ENCODE measurements at places on chromosomes 2 and 18.

DNA sequence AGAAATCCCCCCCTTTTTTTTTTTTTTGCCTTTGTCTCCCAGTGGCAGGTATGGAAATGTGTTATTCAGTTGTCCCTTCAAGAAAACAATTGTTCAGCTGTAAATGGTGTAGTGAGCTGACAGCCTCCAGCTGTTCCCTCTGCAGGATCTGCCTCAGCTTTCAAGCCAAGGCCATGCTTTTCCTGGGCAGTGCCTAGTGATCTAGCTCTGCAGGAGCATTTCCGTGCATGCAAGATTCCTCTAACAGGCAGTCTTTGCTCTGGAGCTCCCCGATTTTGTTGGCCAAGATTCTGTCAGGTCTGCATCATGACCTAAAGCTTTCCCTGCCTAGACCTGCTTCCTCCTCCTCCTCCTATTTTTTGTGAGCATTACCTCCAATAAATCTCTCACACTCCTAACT lies 300.7 kb upstream of the UBE2E3 start:
- no peak for DNase-seq

GRCh38 chr2:67802291-67802690 lies 260.5 kb downstream of the C1D start:
- DNase-seq = no peak

GRCh38 chr2:18566145-18566769 lies 5.8 kb upstream of the RDH14 start:
- no peak for DNase-seq

- no peak for DNase-seq
Measured at GRCh38 chr2:96259497-96259921, 6.3 kb downstream of the TMEM127 start.

DNA sequence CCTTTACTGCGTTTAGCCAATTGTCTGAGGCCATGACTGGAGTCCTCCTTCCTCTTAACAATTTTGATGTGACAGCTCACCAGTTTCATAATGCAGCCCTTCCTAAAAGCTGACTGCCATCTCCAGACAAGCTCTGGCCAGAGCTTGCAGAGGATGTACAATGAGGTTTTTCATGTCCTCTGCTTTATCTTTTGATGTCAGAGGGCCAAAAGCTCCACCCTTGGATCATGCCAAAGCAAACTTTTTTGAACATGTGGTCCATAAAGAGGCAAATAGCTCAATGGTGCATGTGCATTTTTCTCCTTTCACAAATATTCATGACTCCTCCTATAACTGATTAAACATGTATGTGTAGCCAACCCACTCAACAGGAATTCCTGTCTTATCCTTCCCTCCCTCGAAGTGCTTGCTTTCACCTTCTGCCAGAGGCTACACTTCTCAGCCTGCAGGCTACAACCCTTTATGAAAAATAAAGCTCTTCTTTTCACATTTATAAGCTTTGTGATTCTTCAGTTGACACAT lies 266.2 kb downstream of the FBXO15 start:
- DNase-seq = no peak

GRCh38 chr2:96167407-96168013 lies 22.3 kb upstream of the DUSP2 start:
- no peak for DNase-seq

DNA sequence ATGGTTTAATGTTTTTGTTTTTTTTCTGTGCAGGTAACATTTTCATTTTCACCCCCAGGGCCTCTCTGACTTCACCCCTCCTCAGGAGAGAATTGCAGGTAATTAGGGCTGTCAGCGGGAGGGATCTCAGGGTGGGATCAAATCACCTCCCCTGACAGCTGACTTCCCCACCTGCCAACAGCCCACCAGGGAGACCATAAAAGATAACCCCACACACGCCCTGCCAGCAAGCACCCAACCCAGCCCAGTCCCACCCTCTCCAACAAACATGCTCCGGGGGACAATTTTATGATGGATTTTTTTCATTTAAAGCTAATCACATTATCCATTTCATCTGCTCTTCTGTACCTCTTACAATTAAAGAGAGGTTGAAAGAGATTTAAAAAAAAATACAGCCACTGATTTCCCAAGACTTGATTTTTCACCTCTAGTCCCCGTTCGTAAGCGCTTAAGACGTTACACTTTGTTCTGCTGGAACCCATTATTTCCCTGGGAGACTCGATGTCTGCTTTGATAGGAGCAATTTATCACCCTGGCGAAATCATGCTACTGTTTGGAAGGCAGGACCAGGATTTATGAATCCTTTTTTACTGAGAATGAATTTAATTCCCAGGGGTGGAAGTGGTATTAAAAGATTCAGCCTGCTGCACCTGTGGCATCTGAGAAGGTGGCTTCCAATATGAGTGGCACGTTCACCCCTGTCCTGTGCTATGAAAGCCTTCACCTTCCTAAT lies 232.9 kb upstream of the ID2 start:
- no peak for DNase-seq

- DNase-seq = no peak
Measured at GRCh38 chr2:211867845-211868451, 670.7 kb downstream of the ERBB4 start.

GRCh38 chr2:127707890-127708648 lies 6.8 kb downstream of the SFT2D3 start:
- no peak for DNase-seq

GRCh38 chr18:24657444-24657842 lies 197.0 kb downstream of the HRH4 start:
- no peak for DNase-seq

DNA sequence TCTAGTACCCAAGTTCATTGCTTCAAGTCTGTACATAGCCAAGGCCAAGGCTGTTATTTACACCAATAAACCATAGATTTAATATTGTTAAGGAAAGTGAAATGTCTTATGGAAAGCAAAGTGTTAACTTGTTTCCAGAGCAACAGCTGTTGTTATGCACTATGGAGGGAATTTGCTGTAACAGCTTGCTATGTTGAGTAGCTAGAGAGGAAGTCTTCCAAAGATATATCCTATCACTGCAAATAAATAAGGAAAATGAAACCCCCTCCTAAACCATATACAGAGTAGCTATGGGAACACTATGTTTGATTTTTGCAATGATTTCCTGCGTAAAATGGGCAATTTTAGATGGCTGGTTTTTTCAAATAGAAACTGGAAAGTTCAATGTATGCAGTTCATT lies 21.1 kb downstream of the TMEM182 start:
- no peak for DNase-seq

DNA sequence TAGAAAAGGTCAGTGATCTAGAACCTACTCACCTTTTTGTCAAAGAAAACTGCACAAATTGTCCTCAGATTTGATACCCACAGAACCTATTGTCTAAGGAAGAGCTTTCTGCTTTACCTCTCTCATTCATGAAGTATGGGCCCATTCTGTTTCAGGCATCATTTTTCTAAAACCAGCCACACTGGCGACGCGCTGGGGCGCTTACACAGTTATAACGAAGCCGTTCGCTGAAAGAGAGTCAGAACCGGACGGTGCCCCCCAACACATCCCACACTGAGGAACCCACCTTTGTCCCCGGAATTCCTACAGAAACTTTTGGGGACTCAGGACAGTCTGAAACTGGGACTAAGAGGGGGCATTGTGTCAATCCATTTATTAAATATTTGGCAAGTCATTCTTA lies 206.3 kb upstream of the HAAO start:
- DNase-seq = no peak
